ENCODE measurements at places on chromosomes 1 and 21. TPM values are rescaled to one million over a fixed set of nuclear protein-coding genes. Genes with fewer than 3 reads are reported as not detected.

GRCh38 chr1:21184276-21184675 lies 7.6 kb upstream of the EIF4G3 start:
- no peak overlapping the region for H3K27ac ChIP-seq
- H3K4me1 ChIP-seq, result no peaks in the 10 kb centered on the region
- H3K36me3 ChIP-seq, result no peaks in the 10 kb centered on the region
- no peak overlapping the region for H3K4me3 ChIP-seq

DDI2 gene
- total RNA-seq, result 29.8 TPM

S100A8 gene
- 31.6 TPM for total RNA-seq

TRIM62 gene
- 4.1 TPM for total RNA-seq

OVAAL gene
- not detected for total RNA-seq

DNA sequence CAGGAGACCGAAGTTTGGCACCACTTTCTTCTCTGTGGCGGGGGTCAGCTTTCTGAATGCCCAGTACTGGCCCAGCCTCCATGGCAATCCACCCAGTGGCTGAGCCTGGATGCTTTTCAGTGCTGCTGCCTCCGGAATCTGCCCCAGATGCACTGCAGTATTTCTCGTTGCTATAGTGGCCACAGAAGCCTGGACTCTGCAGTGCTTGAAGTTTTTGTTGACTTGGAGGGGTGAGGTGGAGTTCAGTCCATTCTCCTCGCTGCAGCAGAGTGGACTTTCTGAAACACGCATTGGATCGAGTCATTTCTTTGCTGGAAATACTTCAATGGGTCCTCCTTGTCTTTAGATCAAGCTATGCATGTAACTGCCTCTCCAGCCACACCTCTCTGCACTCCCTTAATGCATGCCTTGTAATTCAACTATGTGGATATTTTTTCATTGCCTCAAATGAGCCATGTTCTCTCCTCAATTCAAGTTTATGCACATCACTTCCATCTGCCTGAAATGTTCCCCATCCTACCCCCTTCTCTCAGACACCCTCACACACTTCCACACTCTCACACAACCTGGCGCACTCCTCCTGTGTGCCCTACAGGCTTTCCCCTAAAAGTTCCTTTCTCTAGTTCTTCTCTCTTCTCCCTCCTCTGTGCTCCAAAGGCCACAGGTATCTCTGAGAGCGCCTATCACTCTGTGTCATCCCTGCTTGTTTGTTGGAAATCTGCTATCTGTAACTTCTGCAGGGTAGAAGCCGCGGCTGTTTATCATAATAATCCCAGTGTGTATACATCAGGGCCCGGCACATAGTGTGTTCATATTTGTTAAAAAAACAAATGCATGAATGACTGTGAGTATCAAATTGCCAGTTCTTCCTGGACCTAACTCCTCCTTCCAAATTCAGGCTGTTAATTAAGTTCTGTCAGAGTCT lies 16.5 kb downstream of the ADAM30 start:
- H3K4me1 ChIP-seq, result no peaks in the 10 kb centered on the region
- no peak overlapping the region for H3K4me3 ChIP-seq
- H3K36me3 ChIP-seq, result no peaks in the 10 kb centered on the region

Data from ovary (tissue), 10 donors.